ACHN (cell line): ENCODE measurements at places on chromosomes 11 and 22.
A peak's percentile ranks its signal among the peaks of the same experiment; 100 is the strongest.

GRCh38 chr22:48940266-48941032 lies 887.2 kb downstream of the BRD1 start:
- DNase-seq = no peak

GRCh38 chr11:74037309-74037708 lies 28.4 kb upstream of the UCP3 start:
- DNase-seq = no peak

- DNase-seq = peak; percentile 24
Observed at GRCh38 chr11:56885177-56885576, 103.5 kb upstream of the OR5AK2 start.

GRCh38 chr11:122673701-122674100 lies 18.2 kb downstream of the UBASH3B start:
- no peak for DNase-seq

GRCh38 chr11:109051200-109051599 lies 370.8 kb upstream of the C11orf87 start:
- DNase-seq = no peak

GRCh38 chr11:17263769-17264168 lies 12.8 kb upstream of the NUCB2 start:
- DNase-seq = peak; percentile 15

GRCh38 chr11:76335842-76336241 lies 45.1 kb downstream of the THAP12 start:
- DNase-seq = no peak

- DNase-seq = no peak
Observed at GRCh38 chr11:125382314-125382791, 113.7 kb downstream of the FEZ1 start.

DNA sequence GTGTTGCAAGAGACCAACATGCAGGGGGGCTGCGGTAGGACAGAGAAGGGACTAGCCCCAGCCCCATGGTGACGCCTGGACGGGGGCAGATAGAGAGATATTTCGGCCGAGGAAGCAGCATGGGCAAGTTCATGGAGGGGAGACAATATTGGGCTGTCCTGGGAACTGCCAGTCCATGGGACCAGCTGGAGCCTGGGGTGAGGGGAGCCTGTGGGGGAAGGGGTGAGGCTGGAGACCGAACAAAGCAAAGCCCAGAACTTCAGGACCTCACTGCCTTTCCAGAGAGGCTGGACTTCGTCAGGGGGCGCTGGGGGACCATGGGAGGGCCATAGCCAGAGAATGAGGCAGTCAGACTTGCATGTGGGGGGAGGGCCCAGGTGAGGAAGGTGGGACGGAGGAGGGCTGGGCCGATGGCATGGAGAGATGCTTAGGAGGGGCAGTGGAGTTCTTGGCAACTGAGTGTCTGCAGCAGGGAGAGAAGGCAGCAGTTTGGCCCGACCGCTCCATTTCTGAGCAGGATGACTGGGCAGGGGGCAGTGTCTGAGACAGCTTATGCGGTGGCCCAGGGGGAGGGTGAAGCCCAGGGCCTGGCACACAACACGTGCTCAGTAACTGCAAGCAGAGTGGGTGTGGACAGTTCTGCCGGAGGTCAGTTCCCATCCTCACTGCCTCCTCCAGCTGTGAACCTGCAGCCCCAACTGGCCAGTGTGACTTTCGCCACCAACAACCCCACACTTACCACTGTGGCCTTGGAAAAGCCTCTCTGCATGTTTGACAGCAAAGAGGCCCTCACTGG lies 712 bp downstream of the UPK3A start:
- no peak for DNase-seq

DNA sequence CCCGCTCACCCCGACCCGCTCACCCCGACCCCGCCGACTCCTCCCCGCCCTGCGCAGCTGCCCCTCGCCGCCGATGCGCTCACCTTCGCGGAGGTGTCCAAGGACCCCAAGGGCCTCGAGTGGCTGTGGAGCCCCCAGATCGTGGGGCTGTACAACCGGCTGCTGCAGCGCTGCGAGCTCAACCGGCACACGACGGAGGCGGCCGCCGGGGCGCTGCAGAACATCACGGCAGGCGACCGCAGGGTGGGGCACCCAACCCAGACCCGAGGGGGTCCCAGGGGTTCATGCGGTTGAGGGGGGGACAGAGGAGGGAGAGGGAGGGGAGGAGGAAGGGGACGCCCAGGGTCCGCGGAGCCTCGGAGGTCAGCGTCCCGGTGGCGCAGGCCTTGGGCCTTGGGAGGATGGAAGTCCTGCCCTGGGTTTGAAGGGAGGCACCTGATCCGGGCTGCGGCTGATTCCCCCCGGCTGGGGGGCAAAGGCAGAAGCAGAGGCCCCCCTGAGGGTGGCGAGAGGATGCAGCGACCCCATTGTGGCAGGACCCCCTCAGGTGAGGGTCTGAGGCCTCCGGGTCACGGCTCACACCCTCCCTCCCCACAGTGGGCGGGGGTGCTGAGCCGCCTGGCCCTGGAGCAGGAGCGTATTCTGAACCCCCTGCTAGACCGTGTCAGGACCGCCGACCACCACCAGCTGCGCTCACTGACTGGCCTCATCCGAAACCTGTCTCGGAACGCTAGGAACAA lies 9.2 kb downstream of the PKP3 start:
- no peak for DNase-seq
